Activated naive CD4-positive, alpha-beta T cell treated with Interleukin-2 at 50 U/mL for 16 hours (primary cell): ENCODE measurements at places on chromosomes 1 and 21.
A peak's percentile ranks its signal among the peaks of the same experiment; 100 is the strongest.

GRCh38 chr1:9028921-9029705 lies 2.9 kb upstream of the SLC2A7 start:
- DNase-seq = no peak

DNA sequence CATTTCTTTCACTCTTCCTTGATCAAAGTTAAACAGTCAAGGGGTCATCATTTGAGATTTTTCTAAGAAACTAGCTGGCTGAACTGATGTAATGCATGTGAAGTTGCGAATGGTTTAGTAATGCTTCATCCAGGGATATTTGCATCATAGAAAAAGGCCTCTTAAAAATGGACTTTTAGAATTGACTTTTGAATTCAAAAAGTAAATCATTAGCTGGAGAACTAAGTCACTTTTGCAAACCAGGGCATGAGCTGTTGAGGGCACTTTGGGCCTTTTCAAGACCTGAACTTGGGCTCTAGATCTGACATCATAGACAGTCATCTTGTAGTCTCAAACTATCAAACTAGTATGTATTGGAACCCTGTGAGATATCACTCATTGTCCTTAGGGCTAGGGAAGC lies 85.0 kb downstream of the GRIK1 start:
- DNase-seq = no peak

DNA sequence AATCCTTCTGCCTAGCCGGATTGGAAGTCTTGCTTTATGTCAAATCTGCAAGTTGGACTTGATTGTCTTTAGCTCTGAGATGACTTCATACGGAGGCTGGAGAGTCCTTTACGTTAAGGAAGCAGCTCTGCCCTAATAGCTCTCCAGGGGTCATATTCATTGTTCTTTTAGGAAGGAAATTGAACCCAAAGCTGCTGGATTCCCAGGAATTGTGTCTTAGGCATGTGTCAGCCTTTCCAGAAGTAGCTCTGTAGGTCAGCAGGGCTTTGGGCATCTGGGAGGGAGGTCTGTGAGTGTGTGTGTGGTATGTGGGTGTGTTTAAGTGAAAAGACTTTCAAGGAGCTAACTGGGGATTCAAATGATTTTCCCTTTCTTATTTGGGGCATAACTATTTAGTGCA lies 82.4 kb downstream of the ABCA4 start:
- DNase-seq = no peak

- no peak for DNase-seq
Observed at GRCh38 chr1:38077523-38078147, 31.0 kb upstream of the POU3F1 start.

DNA sequence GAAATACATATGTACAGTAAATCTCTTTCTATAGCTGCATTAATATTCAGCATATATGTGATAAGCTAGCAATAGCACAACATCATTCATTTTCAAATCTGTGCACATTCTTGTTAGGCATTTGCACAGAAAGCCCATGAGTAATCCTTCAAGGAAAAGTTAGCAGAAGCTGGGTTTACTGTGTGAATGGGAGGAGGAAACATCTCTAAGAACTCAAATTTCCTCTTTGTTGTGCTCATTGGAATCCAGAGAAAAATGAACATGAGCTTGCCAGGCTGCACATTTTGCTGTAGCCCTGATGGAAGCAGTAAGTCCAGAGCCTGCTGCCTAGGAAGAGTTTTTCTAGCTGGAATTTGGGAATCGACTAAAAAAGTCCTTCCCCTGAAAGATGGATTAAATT lies 214.2 kb upstream of the FOXD3 start:
- no peak for DNase-seq

GRCh38 chr21:16457498-16457897 lies 727.7 kb downstream of the USP25 start:
- no peak for DNase-seq

DNA sequence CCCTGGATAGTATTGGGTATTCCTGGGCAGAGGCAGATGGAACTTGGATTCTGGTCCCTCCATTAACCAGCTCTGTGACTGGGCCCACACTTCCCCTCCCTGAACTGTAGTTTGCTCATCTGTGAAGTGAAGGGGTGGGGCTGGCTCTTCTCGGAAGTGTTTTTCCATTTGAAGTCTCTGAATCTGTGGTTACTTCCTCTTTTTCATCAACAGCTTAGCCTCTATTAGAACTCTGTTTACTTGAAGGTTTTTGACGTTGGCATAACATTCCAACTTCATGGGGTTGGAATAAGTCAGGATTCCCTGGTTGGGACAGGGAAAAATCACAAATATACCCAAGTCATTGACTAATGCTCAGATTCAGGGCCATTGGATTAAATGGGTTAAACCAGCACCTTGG lies 3.6 kb downstream of the KIAA0040 start:
- DNase-seq = peak; percentile 63

GRCh38 chr1:29247044-29247443 lies 10.7 kb downstream of the PTPRU start:
- no peak for DNase-seq

DNA sequence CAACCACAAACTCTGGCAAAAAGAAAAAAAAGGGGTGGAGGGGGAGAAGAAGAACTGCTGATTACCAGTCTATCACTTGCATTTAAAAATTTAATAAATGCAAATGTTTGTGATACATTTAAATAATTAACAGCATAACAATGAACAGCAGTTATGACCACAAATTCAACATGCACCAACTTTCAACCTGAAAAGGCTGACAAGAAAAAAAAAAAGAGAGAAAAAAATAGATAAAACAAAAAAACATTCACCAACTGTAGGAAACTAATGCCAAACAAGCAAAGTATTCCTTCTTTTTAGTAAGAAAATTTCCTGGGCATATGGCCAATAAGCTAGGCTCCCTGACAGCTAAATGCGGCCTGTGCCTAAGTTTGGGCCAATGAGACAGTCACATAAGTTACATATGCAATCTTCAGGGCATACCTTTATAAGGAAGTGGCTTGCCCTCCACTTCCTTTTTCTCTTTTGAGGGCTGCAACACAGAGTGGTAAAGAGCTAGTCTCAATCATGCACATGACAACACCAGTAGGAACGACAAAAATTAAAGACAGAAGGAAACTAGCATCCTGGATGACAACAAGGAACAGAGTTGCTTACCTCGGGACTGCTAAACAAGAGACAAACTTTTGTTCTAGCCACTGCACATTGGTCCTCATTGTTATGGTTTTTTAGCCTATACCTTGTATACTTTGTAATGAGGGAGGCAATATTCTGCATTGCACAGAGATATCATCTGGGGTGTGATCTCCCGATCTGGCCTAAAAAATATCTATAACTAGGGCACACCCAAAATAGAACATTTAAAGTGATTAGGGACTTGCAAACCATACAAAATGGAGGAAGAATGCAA lies 24.2 kb upstream of the PHTF1 start:
- DNase-seq = peak; percentile 22

- DNase-seq = peak; percentile 6
Observed at GRCh38 chr1:204102029-204102611, 29.2 kb downstream of the SOX13 start.

DNA sequence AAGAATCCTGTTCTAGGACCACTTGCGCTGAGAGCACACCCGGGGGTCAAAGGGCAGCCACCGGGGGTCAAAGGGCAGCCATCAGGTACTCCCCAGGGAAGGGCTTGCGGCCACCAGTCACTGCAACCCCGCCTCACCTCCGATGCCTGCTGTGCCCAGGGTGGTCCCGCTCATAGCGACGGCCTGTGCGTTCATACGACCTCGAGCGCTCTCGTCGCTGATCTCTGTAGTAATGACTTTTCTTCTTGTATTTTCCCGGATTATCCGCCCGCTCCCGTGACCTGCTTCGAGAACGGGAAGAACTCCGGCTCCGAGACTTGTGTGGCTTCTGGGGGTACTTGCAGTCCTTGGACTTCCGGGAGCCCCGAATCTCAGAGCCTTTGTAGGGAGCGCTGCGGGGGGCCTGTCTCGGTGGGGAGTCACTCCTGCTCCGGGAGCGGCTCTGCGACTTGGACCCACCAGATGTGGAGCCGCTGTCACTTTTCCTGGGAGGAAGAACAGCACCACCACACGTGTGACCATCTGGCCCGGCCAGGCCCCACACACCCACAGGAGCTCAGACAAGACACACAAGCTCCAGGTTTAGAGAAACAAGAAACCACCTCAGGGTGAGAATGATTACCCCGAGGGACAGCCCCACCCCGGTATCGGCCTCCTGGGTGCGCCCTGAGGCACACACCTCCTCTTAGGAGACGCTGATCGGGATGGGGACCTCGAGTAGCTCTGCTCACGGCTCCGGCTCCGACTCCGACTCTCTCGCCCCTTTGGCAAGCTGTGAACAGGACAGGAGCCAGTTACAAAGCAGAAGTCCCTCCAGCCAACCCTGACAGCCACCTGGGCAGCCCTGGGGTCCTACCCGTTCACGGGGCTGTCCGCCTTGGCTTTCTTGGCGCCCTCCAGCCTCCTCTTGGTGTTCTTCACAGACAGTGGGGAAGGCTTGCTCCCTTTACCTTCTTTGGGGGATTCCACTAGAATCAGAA lies 11.7 kb downstream of the CCNL2 start:
- no peak for DNase-seq

DNA sequence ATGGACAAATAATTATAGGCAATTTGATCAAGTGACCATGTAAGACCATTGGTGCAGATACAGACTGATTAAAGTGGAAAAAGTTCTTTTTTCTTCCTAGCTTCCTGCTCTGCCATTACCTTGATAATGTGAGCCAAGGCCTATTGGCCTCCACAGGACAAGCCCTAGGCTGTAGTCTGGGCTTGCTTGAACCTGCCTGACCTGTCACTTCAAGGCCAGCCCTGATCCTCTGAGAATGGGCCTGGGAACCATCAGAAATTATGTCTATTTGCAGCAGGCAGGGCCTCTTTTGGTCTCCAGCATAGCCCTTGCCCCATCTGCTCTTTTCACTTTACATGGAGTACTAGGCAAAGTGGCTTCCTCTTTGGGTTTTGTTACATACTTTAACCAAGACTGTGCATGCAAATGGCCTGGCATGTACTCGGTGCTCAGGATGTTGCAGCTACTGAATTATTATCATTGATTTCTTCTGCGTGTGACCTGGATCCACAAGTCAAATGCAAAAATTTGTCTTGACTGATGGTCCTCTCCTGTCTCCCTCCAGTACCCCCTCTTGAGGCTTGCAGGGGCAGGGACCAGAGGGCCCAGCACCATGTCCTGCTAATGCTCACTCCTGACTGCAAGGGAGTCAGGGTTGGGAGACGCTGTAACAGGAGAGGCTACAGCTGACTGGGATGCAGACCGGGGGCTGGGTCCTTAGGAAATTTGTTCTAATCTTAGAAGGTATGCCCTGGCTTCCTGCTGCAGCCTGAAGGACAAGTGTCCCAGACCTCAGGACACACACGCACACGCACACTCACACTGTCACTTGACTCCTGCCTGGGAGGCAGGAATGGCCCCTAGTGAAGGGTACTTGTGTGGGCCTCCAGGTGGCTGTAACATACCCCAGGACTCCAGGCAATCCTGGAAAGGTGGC lies 39.4 kb downstream of the RCSD1 start:
- no peak for DNase-seq

DNA sequence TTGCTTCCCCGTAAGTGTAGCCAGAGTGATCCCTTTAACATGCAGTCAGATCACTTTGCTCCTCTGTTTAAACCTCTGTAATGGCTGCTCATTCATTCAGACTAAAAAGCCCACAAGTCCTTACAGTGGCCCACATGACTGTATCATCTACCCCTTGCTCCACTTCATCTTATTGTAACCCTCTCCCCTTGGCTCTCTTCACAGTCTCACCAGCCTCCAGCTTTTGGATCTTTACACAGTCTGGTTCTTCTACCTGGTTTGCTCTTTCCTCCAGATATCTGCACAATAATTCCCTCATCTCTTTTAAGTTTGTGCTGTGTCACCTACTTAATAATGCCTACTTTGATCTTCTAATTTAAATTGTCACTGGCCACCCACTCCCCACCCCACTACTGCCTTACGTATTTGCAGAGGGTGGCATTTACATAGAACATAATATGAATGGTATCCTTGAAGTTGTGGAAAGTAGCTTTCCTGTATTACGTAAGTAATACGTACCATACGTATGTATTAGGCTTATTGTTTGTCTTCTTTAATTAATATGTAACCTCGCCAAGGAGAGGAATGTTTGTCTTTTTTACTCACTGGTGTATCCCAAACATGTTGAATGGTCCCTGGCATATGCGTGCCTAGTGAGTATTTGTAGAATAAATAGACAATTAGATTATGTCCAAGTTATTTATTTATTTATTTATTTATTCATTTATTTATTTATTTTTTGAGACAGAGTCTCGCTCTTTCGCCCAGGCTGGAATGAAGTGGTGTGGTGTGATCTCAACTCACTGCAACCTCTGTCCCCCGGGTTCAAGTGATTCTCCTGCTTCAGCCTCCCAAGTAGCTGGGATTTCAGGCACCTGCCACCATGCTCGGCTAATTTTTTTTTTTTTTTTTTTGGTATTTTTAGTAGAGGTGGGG lies 48.6 kb downstream of the TSNAX start:
- DNase-seq = no peak

GRCh38 chr1:204384636-204385352 lies 25.1 kb upstream of the PLEKHA6 start:
- no peak for DNase-seq

- no peak for DNase-seq
Observed at GRCh38 chr1:61425040-61425439, 299.9 kb downstream of the TM2D1 start.

DNA sequence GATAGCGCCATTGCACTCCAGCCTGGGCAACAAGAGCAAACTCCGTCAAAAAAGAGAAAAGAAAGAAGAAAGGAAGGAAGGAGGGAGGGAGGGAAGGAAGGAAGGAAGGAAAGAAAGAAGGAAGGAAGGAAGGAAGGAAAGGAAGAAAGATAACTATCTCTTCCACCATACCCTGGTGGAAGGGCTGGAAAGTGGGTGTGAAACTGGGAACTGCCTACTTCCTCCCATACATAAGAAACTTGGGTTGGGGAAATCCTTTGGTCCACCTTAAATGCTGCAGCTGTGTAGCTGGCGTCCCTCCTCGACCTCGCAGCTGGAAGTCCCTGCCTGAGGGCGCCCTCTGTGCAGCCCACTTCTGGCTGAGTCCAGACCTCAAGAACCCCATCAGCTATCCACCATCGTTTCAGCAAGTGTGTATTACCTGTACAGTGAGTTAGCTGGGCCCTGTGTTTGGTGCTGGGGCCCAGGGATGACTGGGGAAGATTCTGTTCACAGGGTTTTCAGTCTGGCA lies 4.6 kb upstream of the FAM167B start:
- no peak for DNase-seq

GRCh38 chr1:153293480-153293775 lies 19.3 kb downstream of the PGLYRP3 start:
- no peak for DNase-seq

DNA sequence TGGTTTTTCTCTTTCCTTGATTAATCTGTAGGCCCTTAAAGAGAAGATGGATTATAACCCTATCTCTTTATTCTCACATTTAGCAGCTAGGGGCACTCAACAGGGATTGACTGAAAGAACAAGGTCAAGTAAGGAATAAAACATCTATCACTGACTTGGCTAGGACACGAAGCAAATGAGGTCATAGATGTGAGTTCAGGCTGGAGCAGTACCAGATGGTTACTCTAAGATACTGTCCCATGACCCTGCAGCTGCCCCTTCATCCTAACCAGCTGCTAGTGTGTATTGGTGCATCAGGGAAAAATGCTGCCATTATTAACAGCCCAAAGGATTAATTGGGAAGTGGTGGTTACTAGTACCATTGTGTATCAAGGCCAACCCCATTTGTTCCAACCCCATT lies 221.9 kb downstream of the CTH start:
- no peak for DNase-seq
